ENCODE measurements at places on chromosomes 13 and 19.

GRCh38 chr13:34657716-34658115 lies 284.4 kb upstream of the NBEA start:
- DNase-seq = no peak

DNA sequence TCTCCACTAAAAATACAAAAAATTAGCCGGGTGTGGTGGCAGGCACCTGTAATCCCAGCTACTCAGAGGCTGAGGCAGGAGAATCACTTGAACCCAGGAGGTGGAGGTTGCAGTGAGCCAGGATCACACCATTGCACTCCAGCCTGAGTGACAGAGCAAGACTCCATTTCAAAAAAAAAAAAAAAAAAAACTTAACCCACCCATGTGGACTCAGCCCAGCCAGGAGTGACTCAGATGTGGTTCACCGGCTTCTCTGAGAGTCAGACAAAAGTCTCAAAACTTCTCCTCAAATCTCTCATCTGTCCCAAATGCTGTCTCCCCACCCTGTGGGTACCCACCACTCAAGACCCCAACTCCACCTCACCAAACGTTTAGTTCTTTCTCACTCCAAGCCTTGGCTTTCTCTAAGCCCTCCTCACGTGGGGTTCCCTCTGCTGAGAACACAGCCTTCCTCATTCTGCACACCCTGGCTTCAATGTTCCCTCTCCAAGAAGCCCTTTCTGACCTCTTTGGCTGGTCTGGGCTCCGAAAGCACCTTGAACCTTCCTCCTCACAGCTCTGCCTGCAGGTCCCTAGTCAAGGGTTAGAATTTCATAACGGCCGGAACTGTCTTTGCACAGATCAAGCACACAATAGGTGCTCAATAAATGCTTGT lies 11.1 kb upstream of the RAB3A start:
- no peak for DNase-seq

DNA sequence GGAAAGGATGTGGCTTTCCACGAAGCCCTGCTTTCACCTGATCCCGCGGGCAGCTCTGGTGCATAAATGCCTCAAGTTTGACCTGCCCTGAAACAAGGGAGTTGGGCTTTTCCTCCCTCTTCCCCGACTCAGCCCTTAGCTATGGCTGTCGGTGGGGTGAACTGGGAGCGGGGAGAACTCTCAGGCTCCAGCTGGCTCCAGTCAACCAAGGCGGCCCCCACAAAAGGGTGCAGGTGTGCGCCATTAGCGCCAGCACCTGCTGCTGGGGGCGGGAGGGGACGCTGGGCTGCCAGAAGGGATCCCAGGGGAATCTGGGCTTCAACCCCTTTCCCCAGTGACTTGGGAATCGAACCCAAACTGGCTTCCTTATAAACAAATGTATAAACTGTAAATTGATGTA lies 7.1 kb upstream of the DHRS12 start:
- DNase-seq = no peak

- no peak for DNase-seq
These were observed 33.4 kb downstream of the FAM124A start for GRCh38 chr13:51255556-51255955.

DNA sequence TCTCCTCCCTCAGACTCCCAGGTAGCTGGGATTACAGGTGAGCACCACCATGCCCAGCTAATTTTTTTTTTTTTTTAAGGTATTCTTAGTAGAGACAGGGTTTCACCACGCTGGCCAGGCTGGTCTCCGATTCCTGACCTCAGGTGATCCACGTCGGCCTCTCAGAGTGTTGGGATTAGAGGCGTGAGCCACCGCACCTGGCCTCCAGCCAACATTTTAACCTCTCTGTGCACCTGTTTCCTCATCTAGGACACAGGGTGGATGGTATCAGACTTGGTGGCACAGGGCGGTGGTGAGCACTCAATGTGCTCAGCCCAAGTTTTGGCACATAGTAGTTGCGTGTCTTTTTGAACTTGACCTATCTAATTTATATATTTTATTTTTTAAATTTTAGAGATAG lies 12.5 kb downstream of the APBA3 start:
- DNase-seq = no peak

DNA sequence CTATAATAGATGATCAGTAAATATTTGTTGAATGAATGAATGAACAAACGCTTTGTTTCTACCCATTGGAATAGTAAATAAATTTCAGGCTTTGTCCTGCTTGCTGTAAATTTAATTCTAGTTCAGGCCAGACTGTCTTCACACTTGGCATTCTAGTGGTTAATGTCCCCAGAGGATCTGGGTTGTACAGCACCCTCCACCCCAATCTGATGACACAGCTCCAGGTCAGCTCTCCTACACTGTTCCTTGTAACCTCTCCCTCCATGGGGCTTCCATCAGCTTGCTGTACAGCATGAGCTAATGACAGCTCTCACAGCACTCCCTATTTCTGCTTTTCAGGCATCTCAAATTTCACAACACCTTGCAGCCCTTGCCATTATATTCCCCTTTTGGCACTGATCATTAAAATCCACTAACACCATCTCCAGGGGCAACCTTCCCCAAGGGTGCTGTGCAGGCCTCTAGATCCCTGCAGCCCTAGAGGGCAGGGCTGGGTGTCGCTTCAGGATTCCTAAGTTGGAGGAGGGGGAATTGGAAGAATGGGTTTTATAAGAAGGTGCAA lies 12.7 kb upstream of the KL start:
- no peak for DNase-seq
